Spinal cord (tissue), 10 donors: ENCODE measurements at places on chromosomes 7 and 10. TPM values are rescaled to one million over a fixed set of nuclear protein-coding genes. Genes with fewer than 3 reads are reported as not detected.

The STK17A gene
- 18.8 TPM for total RNA-seq

The ACTR3C gene
- 5.6 TPM for total RNA-seq

The CC2D2B gene
- total RNA-seq, result 4.2 TPM

The PLXNA4 gene
- 29.7 TPM for total RNA-seq

The LRRD1 gene
- 0.89 TPM for total RNA-seq

The CCDC3 gene
- total RNA-seq, result 21.2 TPM

The AASS gene
- total RNA-seq, result 51.1 TPM

The GLCCI1 gene
- total RNA-seq, result 25.5 TPM

The NEURL1 gene
- total RNA-seq, result 7.3 TPM

The NEBL gene
- total RNA-seq, result 103 TPM

The HABP2 gene
- 0.50 TPM for total RNA-seq

The GSTO1 gene
- 65.6 TPM for total RNA-seq

The GPC2 gene
- total RNA-seq, result 6.1 TPM

The HHEX gene
- 6.0 TPM for total RNA-seq

The ZNF727 gene
- 0.50 TPM for total RNA-seq

The WNT16 gene
- 12.0 TPM for total RNA-seq

The AGR2 gene
- 3.0 TPM for total RNA-seq

The OR6V1 gene
- not detected for total RNA-seq

The FFAR4 gene
- 0.06 TPM for total RNA-seq

The SLC18A3 gene
- total RNA-seq, result 1.9 TPM
